ENCODE measurements at places on chromosomes 7 and 10.

- no peak for DNase-seq
These were observed 240.7 kb upstream of the LRRN3 start for GRCh38 chr7:110850224-110850623.

DNA sequence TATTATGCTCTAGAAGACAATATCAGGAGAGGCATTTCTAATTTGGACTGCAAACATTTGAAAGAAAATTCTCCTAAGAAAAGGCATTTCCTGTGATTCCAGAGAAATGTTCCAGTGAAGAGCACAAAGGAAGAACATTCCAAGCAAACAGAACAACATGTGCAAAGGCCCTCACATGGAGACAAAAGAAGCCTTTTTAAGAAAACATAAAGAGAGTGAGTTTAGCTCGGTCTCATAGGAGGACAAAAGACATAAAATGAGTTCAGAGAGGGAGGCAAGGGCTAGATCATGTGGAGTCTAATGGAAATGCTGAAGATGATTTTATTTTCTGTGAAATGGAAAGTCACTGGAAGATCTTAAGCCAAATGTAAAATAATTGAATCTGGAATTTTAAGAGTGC, 269.8 kb upstream of the HGF start:
- DNase-seq, result no peak

- no peak for DNase-seq
These were observed 31.1 kb upstream of the PLEKHS1 start for GRCh38 chr10:113720386-113720785.

DNA sequence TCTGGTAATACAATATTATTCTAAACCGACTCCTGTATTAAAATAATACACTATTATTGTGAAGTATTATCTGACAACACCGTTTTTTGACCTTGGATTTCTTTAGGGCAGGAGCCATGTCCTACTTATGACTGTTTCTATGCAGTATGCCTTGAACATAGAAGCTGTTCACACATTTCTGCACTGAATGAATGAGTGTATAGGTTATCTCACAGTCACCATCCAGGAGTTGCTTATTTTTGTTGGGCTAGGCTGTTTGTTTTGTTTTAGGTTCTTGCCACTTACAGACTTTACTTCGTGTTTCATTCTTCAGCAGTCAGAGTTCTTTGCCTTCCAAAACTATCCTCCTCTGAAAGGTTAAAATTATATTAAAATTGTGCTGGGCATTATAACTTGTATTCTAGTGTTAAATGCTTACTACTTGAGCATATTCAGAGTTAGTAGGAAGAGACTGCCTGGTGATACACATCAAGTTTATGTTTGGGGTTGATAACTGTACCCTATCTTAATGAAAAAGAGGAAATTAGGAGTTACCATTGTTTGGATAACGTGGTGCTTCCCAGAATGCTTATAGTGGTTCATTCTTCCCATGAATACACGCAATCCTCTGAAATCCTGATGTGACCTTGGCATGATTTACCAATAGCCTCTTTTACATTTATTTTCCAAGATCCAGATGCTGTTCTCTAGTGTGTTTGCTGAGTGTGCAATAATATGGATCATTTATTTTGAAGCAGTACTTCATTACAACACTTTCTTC, 1.7 kb downstream of the RALA start:
- no peak for DNase-seq

DNA sequence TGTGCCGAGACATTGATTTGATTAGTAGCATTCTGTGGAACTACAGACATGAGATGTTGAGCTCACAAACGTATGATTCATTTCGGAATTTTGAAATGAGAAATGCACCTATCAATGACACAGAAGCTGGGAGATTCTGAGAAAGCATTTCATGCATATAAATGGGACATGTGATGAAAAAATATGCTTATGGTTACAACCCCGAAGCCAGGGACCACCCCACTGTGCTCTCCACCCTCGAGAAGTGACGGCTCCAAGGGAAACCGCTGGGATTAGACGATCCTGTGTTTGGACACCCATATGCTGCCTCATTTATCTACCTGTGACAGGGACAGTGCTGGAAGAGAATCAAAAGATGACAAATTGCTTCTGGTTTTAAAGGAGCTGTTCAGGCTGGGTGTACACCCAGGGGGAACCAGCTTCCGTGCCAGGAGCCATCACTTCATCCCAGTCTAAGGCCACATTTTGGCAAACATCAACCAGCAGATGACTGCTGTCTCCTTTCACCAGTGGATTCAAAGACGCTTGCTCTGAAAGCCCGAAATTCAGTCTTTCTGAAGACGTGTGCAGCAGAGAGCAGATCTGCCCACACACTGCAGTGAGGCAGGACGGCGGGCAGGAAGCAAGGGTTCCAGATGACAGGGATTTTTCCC, 109.9 kb downstream of the ATXN7L1 start:
- DNase-seq, result no peak

All from activated naive CD8-positive, alpha-beta T cell treated with anti-CD3 and anti-CD28 coated beads, Interleukin-2, amount 10 ng/mL, durations not matched to agents 7 days and 5 days (primary cell).